Vagina (tissue), 2 donors: ENCODE measurements at places on chromosomes 4 and X. TPM values are rescaled to one million over a fixed set of nuclear protein-coding genes. Genes with fewer than 3 reads are reported as not detected.

The PPP4R3C gene
- not detected for total RNA-seq

The SSX2 gene
- total RNA-seq: not detected

The LDOC1 gene
- 10.6 TPM for total RNA-seq

The IGFBP7 gene
- 716 TPM for total RNA-seq

The NDNF gene
- 4.9 TPM for total RNA-seq

The SPP1 gene
- total RNA-seq: 11.8 TPM

The VCX3A gene
- total RNA-seq: not detected

The CAPN6 gene
- total RNA-seq: 3.4 TPM

The PPARGC1A gene
- 1.2 TPM for total RNA-seq

The NALF2 gene
- total RNA-seq: 0.49 TPM

The SUPT20HL2 gene
- not detected for total RNA-seq

The LPAR4 gene
- not detected for total RNA-seq

The CT45A3 gene
- total RNA-seq: not detected

The CCDC158 gene
- not detected for total RNA-seq

The PPEF1 gene
- total RNA-seq: not detected

The ADD1 gene
- 228 TPM for total RNA-seq

The DCAF12L1 gene
- total RNA-seq: not detected

GRCh38 chr4:2441393-2442174, 22.8 kb downstream of the CFAP99 start:
- no peak for DNase-seq

- DNase-seq: no peak
Observed at GRCh38 chr4:140331245-140331644, 42.2 kb upstream of the SCOC start.

- DNase-seq: no peak
Observed at GRCh38 chr4:170391066-170391740, 301.4 kb upstream of the AADAT start.

- no peak for DNase-seq
Observed at GRCh38 chr4:11623726-11624037, 195.0 kb upstream of the HS3ST1 start.

- DNase-seq: no peak
Observed at GRCh38 chr4:10656988-10657387, 27.6 kb downstream of the CLNK start.

- no peak for DNase-seq
Observed at GRCh38 chrX:78603908-78604307, 55.2 kb downstream of the RTL3 start.

- no peak for DNase-seq
Observed at GRCh38 chr4:53563824-53564223, 27.5 kb downstream of the LNX1 start.

DNA sequence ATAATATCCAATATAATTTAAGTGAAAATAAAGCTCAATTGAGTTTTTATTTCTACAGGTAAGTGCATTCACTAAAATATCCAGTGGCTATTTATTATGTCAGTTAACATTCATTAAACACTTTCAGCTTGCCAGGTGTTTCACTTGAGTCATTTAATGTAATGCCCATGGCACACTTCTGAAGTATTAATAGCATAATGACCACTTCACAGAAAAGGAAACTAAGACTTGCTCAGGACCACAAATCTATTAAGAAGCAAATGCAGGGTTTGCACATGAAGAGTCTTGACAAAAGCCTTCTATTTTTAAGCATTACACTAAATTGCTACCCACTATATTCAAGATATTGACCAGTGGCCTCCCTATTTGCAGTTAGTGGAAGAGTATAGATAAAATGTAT, 612.7 kb downstream of the KCTD8 start:
- DNase-seq: no peak

DNA sequence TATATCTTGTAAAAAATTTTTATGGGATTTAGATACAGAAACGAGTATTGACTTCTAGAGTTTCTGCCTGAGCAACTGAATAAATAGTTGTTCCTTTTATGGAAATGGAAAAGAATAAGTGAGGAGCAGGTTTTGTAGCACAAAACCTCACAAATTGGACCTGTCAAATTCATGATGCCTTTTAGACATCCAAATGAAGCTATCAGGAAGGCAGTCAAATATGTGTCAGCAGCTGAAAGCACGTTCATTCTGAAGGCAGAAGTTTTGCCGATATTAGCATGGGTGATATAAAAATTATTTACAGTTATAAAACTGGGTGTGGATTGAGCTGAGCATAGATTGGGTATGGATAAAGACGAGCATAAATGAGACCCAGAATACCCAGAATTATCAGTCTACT, 374.0 kb downstream of the EPHA5 start:
- no peak for DNase-seq

GRCh38 chrX:119523664-119524184, 41.5 kb downstream of the STEEP1 start:
- no peak for DNase-seq

DNA sequence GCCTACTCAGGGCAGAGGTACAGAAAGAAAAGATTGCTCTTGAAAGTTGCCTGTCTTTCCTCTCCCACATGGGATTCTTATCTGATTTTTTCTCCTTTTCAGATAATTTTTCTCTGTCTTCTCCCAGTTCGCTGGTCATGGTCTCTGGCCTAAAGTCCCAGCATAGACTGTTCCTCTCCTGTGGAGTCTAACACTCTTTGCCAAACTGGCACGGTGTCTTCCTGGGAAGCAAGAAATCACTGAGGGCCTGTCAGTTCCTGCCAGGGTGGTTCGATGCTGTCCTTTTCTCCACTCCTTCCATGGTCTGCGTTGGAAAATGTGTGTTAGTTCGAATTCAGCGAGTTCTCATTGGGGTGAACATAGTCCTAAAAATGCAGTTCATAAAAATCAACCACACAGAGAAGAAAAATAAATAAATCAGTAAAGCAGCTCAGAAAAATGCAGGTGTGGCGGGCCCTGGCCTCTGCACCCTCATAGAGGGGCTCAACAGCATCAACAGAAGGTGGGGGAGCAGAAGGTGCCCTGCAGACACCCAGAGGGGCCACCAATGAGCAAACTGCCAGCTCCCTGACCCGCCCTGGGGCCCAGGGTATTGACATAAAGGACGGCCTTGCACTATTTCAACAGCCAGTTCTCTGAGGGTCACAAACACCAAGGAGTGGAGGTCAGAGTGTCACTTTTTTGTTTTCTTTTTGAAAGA, 2.1 kb downstream of the RGN start:
- DNase-seq: no peak

- DNase-seq: no peak
Observed at GRCh38 chr4:159384632-159385031, 281.8 kb downstream of the RAPGEF2 start.

- no peak for DNase-seq
Observed at GRCh38 chr4:57554556-57555092, 444.4 kb upstream of the IGFBP7 start.

DNA sequence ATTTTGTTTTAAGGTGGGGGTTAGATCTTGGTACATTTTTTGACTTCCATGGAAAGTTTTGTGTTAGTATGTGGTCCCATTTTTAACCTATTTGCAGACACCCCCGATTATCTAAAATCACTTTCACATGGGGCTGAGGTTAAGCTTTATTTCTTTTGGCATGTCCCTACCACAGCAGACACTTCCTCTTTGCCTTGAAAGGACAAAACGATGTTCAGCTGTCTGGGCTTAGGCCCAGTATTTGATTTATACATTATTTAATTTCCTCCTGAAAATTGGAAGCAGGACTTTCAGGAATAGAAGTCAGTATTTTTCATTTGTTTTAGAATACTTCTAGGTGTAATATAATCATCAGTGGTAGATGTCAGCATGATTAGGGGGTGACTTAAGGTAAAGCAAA, 112.4 kb upstream of the SPRY1 start:
- DNase-seq: no peak

- DNase-seq: no peak
Observed at GRCh38 chr4:57013543-57014120, 34.9 kb downstream of the POLR2B start.

GRCh38 chr4:78068481-78068880, 11.4 kb downstream of the FRAS1 start:
- no peak for DNase-seq

DNA sequence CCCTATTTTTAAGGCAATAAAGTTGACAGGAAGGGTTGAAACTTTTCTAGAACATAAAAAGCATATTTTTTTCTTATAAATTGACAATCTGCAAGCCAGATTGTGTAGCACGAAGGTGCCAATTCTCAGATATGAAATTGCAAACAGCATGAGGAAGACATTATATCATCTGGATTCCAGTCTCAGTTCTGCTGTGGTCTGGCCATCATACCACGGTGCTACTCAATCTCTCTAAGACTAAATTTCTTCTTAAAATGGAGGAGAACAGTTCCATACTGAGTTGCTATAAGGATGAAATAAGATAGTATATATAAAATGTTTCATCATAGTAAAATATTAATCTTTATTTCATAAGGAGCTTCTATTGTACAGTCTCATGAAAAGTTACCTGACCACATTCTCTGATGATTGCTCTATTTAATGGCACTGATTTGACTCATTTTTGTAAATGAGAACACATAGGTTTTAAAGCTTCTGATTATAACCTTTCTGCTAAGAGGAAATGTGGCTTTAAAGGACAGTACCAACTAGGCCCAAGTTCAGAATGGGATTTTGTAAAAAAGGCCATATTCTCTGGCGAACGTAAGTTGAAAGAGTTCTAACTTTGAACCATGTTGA, 127.9 kb downstream of the SHROOM3 start:
- DNase-seq: no peak

DNA sequence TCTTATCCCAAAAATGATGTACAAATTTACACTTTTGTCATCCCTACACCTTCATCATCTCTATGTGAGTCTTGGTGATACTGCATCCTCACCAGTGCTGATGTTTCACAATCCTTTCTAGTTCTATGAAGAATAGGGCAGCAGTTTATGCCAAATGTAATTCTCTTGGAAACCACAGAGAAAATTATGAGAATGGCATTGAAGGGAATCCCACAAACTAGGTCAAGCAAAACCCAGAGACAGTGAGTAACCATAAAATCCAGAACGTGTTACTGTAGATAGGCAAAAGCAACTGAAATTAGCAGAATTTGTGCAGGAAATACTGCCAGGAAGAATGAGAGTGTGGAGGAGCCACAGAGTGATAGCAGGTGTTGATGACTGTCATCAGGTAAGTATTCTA, 24.5 kb downstream of the IL15 start:
- no peak for DNase-seq

- no peak for DNase-seq
Observed at GRCh38 chr4:41538887-41539498, 1.0 kb downstream of the LIMCH1 start.

DNA sequence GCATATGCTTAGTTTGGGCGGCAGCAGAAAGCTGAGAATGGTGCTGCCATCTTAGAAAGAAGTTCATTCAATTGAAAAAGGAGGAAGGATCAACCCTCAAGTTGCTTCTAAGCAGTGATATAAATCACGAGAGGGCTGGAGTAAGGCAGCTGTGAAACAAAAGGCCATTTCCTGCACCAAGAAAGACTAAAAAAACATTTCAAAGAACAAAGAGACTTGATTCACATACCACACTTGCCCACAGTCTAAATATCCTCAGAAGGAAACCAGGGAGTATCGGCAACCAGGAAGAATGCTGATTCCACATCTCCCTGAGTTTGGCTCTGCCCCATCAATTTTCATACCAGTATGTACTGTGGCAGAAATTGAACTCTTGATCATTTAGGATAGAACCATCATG, 240.1 kb downstream of the OPHN1 start:
- no peak for DNase-seq

DNA sequence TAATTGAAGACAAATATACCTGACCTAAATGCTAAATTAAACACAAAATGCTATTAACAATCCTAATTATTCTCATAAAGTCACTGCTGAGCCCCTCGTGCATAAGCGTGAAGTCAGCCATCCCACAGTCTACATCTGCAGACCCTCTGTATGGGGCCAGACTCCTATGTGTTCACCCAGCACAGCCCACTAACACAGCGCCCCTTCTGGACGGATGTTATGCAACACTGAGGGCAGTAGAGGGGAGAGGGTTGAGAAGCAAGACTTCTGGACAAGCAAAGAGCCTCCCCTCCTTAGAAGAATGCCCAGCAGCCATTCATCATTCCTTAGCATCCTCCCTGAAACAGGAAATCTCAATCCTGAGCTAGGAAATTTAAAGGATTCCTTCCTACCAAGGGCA, 7.9 kb downstream of the TRPC3 start:
- no peak for DNase-seq

- no peak for DNase-seq
Observed at GRCh38 chr4:101128473-101128872, 218.9 kb downstream of the PPP3CA start.

- no peak for DNase-seq
Observed at GRCh38 chr4:56245547-56246232, 141.6 kb downstream of the AASDH start.
